Muscle of leg (tissue), 16 donors: ENCODE measurements at places on chromosomes 4 and X. TPM values are rescaled to one million over a fixed set of nuclear protein-coding genes. Genes with fewer than 3 reads are reported as not detected.

The CLCN4 gene
- polyA plus RNA-seq, result 10.3 TPM

- DNase-seq, result no peak
- peaks cover 7% of the 10 kb centered on the region for H3K36me3 ChIP-seq
- peaks cover 26% of the 10 kb centered on the region for H3K4me1 ChIP-seq
These were observed 1.5 kb upstream of the PITX2 start for GRCh38 chr4:110624398-110624780.

The DRD5 gene
- 0.33 TPM for polyA plus RNA-seq

The UGT2B11 gene
- polyA plus RNA-seq, result not detected

DNA sequence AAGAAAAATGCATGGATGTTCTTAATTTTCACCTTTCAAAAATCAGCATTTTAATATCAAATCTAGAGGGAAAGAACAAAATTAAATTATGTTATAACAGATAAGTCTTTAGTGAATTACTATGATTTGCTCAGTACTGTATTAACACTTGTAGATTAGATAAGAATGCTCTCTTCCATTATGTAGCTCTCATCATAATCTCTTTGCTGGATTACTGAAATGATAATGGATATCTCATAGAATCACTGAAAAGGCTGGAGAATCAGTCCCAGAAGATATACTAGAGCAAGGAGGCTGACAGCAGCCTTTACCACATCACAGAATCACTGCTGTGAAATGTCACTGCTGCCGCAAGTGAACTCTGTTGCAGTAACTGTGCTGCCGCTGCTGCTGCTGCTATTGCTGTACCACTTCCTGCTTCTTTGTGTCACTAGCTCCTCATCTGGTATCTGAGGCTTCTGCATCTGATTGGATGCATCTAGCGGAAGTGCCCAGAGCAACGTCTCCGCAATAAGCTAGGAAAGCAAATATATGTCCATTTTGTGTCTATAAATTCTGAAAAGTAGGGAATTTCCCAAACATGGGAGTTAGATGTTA is 738.2 kb downstream of the ADGRL3 start:
- peaks cover 5% of the 10 kb centered on the region for H3K36me3 ChIP-seq
- DNase-seq, result no peak
- no peaks in the 10 kb centered on the region for H3K4me1 ChIP-seq
- H3K27me3 ChIP-seq, result no peaks in the 10 kb centered on the region
- H3K4me3 ChIP-seq, result no peak overlapping the region

The CXCL8 gene
- 10.7 TPM for polyA plus RNA-seq

DNA sequence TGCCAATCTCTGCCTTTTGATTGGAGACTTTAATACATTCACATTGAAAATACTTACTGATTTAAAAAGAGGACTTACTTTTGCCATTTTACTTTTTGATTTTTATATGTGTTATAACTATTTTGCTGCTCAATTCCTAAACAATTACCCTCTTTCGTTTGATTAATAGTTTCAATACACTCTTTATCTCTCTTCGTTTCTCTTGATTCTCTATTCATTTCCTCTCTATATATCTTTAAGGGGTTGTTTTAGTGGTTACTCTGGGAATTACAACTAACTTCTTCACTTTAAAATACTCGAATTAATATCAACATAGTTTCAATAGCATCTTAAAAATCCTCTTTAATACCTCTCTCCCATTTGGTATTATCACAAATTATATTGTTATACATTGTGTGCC is 116.6 kb downstream of the PTCHD1 start:
- no peak overlapping the region for H3K27ac ChIP-seq
- H3K27me3 ChIP-seq, result peaks cover 2% of the 10 kb centered on the region
- H3K4me1 ChIP-seq, result no peaks in the 10 kb centered on the region
- DNase-seq, result no peak

GRCh38 chr4:108036213-108036612 is 46.5 kb downstream of the HADH start:
- no peak for DNase-seq
- H3K4me3 ChIP-seq, result no peak overlapping the region
- H3K36me3 ChIP-seq, result peaks cover 29% of the 10 kb centered on the region

The SPANXA2 gene
- polyA plus RNA-seq, result not detected

- no peaks in the 10 kb centered on the region for H3K27me3 ChIP-seq
- H3K36me3 ChIP-seq, result peaks cover 82% of the 10 kb centered on the region
- peaks cover 5% of the 10 kb centered on the region for H3K4me1 ChIP-seq
- no peak overlapping the region for H3K4me3 ChIP-seq
These were observed 53.1 kb downstream of the GAK start for GRCh38 chr4:878796-879728.
